ENCODE measurements at places on chromosomes 3 and 15.

DNA sequence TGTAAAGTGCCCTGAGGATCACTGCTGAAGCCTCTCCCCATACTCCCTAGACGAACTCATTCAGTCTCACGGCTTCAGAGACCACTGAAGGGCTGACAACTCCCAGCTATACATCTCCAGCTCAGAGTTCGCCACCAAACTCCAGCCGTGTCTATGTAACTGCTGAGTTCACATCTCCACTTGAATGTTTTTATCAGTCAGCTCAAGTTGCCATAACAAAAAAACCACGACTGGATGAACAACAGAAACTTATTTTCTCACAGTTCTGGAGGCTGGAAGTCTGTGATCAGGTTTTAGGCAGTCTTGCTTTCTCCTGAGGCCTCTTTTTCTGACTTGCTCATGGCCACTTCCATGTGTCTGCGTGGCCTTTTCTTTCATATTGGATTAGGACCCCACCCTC is 223.0 kb upstream of the LRRFIP2 start:
- DNase-seq, result no peak

DNA sequence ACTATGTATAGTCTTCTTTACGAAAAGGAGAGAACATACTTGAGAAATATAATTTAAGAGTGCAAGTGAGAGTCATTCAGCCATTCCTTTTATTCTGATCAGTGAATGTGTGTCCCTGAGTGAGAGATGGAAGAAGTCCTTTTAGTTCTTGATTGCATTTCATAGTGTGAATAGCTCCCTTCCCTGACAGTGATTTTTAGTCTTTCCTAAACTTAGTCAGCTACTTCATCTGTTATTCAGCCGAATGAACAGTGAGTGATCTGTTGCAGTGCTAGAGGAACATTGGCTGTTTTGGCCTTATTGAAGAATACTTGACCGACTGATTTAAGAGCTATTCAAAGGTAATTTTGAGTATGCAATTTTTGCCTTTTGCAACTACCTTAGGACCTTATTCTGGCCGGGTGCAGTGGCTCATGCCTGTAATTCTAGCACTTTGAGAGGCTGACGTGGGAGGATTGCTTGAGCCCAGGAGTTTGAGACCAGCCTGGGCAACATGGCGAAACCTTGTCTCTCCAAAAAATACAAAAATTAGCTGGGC is 45.5 kb downstream of the UBE2E2 start:
- DNase-seq, result no peak

DNA sequence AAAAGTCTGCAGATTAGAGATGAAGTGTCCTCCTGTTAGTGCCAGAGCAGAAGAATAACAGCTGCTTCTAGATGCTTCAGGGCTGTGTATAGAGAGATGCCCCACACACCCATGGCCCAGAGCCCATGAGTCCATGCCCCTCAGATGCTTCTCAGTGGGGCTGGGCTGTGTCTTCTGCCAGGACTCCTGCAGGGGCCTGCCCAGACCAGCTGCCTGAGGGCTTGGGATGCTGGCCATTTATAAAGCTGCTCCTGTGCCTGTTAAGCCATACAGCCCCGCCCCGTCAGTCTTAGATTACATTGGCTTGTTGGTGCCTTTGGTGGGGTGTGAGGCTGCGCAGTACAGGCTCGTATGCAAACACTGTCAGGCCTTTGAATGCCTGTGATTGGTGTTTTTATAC is 318.0 kb upstream of the CTDSPL start:
- DNase-seq, result no peak

DNA sequence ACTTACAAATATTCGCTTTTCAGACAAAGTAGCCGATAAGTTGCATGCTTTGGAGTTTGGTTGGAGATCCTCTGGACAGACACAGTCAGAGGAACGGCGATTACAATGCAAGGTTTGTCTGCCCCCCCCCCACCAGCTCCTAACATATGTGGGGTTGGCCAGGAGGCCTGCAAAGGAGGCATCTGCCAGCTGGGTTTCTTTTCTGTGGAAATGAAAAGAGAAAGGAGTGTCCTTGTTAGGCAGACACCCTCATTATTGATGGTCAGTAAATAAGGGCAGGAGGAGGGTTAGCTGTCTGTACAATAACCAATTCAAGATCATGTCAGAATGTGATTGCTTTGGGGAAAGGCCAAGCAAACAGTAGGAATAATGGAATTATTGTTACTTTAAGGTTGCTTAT is 49.1 kb downstream of the TLNRD1 start:
- DNase-seq, result no peak

- DNase-seq, result no peak
Measured at GRCh38 chr15:39987821-39988220, 51.2 kb downstream of the SRP14 start.

- no peak for DNase-seq
Measured at GRCh38 chr3:101913168-101913567, 63.9 kb downstream of the NFKBIZ start.

GRCh38 chr3:48306290-48306689 is 27.2 kb downstream of the SPINK8 start:
- no peak for DNase-seq

GRCh38 chr3:46921871-46922271 is 44.4 kb downstream of the PTH1R start:
- no peak for DNase-seq

DNA sequence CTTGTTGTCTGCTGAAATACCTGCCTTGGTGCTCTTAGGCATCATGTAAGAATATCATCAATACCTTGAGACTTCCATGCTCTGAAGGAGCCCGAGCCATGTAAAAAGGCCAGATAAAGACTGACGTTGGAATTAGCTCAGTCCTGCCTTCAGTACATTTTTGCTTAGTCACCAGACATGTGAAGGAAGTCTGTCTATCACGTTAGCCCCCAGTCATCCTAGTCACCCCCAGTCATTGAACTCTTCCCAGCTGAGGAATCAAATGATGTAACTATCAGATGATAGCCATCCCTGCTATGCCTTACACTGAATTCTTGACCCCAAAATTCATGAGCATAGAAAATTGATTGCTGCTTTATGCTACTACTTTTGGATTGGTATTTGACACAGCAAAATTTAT is 351.2 kb upstream of the SGO1 start:
- no peak for DNase-seq

- no peak for DNase-seq
Measured at GRCh38 chr3:141859651-141860050, 16.8 kb upstream of the ATP1B3 start.

GRCh38 chr3:8739757-8740504 is 6.3 kb downstream of the CAV3 start:
- no peak for DNase-seq

DNA sequence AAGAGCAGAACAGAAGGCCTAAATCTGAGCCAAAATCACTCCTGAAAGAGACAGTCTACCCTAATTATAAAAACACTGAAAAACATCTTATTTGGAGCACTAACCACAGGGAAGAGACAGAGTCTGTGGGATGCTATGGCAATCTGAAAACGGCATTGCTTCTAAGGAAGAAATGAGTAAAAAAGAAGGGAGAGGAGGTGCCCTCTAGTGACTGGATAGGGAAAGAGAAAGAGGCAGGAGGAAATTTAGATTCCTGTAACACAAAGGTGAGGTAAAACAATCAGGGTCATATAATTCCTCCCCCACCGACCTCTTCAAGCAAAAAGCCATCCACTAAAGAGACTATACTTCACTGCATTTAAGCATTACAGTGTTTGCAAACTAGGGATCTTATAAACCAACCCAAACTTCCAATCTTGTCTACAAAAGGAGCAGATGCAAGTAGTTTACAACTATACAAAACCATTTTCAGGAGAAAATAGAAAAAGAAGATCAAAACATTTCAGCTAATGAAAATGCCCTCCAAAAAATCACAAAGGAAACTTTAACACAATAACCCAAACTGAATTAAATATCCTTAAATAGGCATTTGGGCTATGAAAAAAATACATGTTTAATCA is 32.6 kb downstream of the HACD2 start:
- DNase-seq, result no peak

DNA sequence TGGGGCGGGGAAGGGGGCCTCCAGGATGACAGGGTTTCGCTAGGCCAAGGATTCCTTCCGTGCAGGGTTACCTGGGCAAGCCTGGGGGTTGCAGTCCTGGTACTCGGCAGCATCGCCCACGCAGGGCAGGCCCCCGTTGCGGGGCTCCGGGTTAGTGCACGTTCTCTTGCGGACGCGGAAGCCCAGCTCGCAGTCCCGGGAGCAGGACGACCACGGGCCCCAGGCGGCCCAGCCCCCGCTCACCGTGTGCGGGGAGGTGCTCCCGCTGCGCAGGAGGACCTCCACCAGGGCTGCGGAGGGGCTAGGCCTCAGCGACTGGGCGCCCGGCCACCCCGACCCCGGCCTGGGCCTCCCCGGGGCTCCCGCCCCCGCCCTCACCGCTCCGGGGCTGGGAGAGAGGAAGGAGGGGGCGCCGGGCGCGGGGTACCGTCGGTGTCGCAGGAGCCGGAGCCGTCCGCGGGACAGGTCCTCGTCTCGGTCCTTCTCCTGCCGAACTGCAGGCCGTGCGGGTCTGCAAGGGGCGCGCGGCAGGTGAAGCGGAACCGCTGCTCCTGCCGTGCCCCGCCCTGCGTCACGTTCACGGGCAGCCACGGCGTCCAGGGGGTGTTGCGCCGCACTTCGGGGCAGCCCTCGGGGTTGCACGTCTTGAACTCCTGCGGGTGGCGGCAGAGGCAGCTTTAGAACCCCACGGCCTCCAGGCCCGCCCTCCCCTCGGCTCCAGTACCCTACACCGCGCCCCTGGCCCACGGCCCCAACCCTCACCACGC is 114.6 kb downstream of the SEMA5B start:
- no peak for DNase-seq

DNA sequence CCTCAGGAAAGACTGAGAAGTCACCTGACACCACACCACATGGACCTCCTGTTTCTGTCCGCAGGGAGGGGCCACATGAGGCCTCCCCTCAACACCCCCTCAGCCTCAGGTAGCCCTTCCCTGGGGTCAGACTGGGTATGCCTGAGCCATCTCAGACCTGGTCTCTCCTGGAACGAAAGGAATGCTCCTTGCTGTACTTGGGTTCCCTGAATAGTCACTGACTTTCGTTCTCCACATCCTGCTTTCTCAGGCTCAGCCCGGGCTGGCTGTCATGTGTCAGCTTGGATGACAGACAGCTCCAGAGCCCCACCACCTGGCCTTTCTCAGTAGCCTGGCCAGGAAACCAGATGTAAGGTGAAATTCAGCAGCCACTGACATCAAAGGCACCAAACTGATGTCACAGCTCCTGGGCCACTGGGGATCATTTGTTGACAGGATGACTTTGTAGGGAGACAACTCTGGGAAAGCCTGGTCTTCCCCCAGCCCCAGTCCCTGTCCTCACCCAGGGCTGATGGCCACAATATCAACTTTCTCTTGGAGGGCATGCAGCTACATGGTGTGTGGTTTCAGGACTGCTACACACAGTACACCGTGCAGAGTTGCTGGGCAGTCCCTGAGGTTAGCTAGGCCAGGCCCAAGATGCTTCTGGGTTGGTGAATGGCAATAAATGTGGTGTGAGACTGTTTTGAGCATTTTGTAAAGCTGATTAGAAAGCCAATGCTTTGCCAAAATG is 141.4 kb upstream of the MRPS22 start:
- DNase-seq, result no peak

- no peak for DNase-seq
Measured at GRCh38 chr3:54376142-54376807, 253.9 kb downstream of the CACNA2D3 start.

DNA sequence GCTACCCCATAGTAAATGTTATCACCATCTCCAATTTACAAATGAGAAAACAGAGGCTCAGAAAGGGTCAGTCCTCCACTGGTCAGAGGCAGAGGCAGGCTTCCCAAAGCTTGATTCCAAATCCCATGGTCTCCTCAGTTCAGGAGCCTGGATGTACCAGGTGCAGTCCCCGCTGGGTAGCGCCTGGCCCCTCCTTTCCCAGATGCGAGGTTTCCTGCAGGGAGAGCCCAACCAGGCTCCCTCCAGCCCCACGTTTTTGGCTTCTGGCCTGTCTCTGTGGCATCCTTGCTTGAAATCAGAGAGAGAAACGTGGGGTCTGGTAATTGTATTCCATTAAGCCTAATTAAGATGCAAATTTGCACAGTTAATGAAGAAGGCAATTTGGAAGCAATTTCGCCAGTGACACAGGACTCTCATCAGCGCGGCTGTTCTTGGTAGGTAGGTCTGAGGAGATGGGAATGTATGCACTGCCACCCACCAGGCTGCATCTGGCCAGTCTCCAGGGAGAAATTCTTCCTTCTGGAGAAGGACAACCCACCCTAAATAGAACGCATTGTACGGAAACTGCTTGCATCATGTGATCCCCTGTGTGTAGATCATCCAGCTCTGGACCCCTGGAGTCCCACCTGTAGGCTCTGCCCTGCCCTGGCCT is 50.5 kb downstream of the HRH1 start:
- DNase-seq, result no peak

GRCh38 chr3:51717947-51718346 is 11.1 kb downstream of the GRM2 start:
- no peak for DNase-seq

GRCh38 chr3:197203714-197204146 is 94.7 kb downstream of the DLG1 start:
- DNase-seq, result no peak

DNA sequence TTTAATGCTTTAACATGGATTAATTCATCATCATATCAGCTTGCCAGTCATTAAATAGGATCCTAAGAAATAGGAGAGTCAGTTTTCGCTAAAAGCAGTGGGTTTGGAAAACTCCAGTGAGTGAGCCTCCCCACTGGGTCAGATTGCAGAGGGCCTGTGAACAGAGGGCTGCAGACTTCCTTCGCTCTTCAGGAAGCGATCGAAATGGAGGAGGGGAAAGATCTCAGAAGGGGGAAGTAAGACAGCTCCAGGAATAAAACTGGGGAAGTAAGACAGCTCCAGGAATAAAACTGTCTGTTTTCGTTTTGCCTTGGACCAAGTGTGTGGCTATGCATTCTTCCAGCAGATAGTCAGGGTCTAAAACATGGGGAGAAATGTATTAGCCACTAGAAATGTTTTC is 124.8 kb upstream of the C15orf61 start:
- DNase-seq, result no peak

DNA sequence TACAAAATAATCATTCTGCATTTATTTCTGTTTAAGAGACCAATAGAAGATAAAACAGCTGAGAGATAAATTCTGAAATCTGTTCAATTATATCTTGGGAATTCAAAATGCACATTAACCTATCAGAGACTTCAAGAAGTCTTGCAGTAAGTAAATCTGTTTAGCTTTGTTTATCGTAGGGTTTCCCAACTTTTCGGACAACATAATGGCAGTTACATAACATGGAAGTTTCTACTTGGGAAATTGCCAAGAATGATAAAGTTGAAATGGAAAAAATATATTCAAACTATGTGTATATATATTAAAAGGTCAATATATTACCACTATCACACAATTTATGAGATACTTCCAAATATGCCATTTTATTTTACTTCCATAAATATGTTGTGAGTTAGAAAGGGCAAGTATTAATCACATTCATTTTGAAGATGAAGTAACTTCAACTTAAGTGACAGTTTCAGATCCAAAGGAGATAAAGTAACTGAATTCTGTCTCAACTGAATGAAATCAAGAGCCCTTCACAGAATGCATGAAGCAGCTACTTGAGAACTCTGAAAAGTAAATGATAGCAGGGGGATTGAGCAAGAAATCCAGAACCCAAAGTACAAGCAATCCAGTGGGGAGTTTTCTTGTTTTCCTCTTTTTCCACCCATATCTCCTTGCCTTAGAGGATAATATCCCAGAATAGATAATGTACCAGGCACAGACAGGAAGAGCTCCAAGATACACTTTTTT is 108.8 kb downstream of the PLOD2 start:
- no peak for DNase-seq
